ENCODE measurements at places on chromosomes 7 and 10.
A peak's percentile ranks its signal among the peaks of the same experiment; 100 is the strongest.

DNA sequence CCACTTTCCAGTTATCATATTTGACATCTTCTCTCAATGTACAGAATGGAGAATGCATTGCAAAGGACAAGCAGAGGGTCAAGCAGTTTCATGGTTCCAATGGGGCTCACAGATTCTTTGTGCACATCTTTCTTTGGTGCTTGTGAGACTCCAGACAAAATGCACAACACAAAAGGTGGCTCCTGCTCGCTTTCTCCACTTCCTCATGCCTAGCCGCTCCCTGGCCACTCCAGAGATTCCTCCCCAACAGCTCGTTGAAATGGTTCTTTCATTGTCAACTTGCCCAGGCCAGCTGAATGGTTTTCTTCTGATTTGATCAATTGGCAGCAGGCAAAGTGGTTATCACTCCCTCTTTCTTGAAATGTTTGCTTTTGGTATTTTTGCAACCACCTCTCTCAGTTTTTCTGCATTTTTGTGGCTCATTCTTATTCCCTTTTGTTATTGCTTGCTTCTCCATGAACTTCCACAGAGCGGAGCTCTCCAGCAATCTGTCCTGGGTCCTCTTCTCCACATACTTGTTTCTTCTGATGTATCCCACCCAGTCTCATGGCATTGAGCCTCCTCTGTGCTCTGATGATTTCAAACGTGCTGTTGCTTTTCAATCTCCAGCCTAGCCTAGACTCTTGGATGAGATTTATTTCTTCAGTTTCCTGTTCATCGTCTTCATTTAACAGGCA, 507.8 kb upstream of the MKI67 start:
- no peak for DNase-seq

DNA sequence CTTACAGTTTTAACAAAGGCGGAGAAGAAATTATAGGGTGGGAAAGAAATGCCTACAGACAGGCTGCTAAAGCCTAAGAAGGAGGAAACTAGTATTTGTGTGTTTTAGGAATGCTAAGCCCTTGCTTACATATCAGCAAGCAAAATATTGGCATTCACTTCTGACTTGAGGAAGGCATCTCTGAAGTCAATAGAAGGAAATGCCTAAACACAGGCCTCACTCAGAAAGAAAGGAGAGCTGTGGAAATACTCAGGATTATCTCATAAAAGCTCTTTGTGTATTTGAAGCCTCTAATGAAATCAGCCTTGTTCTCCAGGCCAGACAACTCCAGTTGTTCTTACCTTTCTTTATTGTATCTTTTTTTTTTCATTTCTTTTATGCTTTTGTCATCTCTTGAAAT, 158.0 kb downstream of the AUTS2 start:
- no peak for DNase-seq

GRCh38 chr10:50529660-50530059, 94.1 kb downstream of the SGMS1 start:
- DNase-seq, result no peak

DNA sequence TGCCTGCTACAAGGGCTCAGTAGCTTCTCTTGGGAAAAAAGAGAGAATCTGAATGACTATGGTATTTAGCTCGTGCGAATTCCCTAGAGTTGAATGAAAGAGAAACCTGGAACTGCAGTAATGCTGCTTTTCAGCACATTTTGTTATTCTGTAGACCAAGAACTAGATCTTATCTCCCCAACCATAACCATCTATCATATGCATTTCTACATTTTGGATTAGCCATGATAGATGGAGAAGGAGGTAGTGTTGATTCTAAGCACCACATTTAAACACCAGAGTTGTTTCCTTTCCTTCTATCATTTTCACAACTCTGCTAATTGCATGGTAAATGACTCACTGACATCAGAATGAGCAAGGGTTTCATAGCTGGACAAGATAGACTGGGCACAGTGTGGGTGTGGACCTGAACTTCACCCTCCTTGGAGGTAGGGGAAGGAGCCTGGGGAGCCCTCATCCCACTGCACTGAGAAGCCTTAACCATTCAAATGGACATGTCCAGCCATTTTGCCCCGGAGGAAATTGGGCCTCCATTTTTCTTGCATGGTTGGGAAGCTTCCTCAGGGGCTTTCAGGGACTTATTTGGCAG, 55.3 kb upstream of the BMPER start:
- no peak for DNase-seq

DNA sequence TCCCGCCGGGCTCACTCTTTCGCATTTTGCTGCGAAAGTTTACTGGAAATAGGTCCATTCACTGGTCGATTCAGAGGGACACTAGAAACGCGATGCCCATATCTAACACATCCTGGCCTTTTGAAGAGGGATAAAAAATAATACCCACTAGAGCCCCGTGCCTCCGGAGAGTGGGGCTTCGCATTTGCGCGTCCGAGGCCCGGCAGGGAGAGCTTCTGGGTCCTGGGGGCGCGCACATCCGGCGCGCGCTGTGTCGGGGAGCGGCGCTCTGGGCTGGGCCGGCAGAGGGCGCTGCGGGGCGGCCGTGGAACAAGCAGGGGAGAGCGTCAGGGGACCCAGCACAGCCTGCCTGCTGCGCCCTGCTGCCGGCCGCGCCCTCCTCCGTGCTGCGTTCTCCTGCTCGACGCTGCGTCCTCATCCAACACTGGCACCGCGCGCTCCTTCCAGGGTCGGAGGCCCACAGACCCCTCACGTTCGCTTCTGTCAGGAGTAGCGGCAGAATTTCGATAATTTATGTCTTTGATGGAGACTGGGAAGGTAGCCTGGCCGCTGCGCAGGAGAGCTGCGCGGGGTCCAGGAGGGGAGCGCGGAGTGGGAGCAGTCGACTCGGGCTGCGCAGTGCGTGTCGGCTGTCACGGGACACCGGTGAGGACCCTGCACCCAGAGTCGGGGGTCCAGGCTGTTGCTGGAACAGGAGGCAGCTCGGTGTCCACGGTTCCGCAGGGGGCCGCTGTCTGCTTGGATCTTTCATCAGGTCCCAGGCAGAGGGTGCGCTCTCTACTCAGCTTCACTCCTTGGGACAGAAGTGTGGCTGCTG, 41.5 kb upstream of the ZNF32 start:
- peak; percentile 85 for DNase-seq

GRCh38 chr7:95772298-95772770, at the start of gene DYNC1I1:
Gene DYNC1I1, plus strand, starts transcription at chr7:95772554. Its CDS starts 32,176 bp downstream, at chr7:95804730.
- DNase-seq, result peak; percentile 74

- no peak for DNase-seq
Measured at GRCh38 chr10:33016988-33017387, 59.0 kb upstream of the ITGB1 start.

GRCh38 chr10:10132009-10132408, 885.7 kb upstream of the CELF2 start:
- no peak for DNase-seq

- no peak for DNase-seq
Measured at GRCh38 chr7:136018104-136018503, 40.9 kb upstream of the MTPN start.

DNA sequence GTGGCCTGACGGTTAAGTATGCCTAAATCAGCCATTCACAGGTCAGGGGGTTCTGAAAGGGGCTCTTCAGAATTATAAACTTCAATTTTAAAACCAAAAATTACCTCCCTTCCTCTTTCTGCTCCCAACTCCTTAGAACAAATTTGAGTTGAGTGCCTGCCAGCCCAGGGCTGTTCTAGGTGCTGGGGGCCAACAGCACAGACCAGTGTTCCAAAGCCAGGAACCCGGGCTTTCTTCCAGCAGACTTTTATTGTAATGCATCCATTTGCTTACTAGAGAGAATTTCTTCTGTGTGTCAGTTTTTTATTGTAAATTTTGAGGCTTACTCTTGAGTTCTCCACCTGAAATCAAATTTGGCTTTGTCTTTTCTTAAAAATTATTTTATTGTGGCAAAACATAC, 238.5 kb downstream of the CACNB2 start:
- peak; percentile 12 for DNase-seq

DNA sequence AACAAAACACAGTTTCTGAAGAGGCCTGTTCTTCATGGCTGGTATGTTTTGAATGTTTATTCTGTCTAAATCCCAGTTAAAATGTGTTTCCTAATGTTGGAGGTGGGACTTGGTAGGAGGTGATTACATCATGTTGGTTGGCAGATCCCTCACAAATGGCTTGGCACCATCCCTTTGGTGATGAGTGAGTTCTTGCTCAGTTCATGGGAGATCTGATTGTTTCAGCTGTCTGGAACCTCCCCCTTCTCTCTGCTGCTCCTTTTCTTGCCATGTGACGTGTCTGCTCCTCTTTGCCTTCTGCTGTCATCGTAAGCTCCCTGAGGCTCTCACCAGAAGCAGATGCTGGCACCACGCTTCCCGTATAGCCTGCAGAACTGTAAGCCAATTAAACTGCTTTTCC, 383.6 kb upstream of the TPK1 start:
- no peak for DNase-seq

DNA sequence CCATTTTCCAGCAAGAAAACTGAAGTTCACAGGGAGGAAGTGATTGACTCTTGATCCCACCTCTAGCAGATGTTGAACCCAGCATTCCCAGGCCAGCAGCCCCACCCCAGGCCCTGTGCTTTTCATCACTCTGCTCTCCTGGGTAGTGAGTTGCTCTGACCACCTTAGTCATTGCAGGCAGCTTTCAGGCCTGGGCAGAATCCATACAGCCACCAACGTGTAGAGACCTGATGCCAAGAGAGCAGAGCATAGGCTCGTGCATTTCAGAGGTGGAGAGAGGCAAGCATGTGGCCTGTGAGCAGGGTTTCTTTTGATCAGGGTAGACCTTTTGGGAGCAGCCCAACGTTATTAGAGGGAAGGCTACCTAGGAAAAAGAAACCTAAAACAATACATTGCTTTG, 334.6 kb downstream of the PTEN start:
- DNase-seq, result no peak

GRCh38 chr10:3538291-3538655, 246.7 kb downstream of the KLF6 start:
- no peak for DNase-seq

DNA sequence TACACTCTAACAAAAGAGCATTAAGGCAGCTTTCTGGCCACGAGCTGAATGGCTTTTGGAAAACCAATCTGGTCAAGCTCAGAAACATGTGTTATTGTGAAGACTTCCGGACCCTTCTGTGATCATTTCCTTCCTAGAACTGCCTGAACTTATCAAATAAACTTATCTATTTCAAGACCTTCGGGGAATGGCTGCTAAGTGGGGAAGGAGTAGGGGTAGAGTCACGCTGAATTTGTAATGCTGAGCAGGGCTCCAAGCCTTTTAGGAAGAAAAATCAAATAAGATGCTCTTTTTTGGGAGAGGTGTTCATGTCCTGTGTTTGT, 56.6 kb downstream of the PAPSS2 start:
- no peak for DNase-seq

DNA sequence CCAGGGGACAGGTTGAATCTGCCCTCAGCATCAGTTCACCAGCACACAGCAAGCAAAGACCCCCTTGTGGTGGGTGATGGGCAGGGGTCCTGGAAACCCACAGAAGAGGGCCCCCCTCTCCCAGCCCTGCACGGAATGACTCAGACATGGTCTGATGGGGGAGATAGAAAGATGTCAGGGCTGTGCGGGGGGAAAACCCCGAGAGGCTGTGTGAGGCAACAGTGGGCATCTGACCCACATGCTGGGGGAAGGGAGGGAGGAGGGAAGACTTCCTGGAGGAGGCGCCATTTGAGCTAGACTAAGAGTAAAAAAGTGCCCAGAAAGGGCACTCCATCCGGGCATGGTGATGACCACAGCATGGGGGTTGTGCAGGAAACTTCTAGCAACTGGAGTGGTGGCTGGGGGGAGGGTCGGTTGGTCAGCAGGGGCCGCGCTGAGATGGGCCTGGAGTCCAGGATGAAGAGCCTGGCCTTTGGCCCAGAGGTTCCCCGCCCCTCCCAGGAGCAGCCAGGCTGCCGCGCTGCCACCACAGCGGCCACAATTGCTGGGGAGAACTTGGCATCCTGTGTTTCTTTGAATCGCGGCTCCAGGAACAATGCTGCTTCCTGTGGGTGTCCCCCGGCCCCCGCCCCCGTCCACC, 2.5 kb downstream of the LFNG start:
- no peak for DNase-seq

DNA sequence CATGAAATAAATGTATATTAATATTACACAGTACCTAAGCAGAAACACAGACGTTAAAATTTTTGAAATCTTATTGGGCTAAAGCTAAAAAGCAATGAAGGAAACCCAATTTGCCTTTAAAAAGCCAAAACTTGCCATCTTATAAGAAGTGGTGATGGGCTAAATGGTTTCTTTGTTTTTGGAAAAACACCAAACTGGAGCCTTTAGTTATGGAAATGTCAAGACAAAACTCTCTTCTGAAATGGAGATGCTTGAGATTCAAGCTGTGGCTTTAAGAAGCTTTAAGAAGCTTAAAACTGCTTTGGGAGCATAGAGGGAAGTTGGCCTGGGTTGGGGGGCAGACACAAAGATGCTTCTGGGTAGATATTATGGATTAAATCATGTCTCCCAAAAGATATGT, 277.0 kb downstream of the GFRA1 start:
- DNase-seq, result no peak

DNA sequence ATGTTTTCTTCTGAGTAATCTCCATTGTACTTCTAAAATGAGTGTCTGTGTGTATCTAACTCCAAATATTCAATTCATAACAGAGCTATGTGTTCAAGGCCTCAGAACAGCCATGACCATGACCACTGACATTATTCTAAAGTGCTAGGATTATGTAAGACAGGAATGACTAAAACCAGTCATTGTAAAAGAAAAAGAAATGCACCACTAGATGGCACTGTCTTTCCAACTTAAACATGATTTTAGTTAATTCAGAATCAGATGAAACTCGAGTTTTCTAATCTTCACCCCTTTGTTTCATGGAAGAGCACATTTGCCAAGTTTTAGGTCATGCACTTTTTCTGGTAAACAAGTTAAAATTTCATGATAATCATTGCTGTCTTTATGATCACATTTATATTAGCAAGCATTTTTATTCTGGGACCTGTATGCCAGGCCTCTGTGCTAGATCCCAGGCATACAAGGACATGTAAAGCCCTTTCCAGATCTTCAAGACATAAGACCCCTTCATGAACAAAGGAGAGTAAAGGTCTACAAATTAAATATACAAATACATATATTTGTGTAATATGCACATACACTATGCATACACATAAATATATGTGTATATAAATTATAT, 26.1 kb upstream of the RSU1 start:
- DNase-seq, result no peak

DNA sequence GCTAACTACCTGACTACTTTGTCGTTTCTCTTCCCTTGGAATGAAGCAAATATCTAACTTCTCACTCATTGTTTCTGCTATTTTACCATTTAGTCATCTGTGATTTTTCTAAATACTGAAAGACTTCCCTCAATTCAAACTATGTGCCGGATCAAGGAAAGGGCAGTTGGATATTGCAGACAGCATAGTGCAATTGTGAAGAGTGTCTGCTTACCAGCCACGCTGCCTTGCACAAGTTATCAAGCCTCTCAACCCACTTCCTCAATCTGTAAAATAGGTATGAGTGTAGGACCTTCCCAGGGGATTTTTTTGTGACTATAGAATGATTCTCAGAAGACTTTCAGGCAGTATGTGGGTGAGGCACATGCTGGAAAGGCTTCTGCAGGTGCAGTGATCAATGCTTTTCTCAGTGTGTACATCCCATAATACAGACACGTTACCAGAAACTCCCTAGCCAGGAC, 54.3 kb downstream of the EGFR start:
- no peak for DNase-seq

- DNase-seq, result peak; percentile 58
Measured at GRCh38 chr7:151051108-151051507, 2.8 kb downstream of the ASIC3 start.

GRCh38 chr7:73970801-73971229, 57.2 kb upstream of the ELN start:
- DNase-seq, result no peak
